ENCODE measurements at places on chromosomes 3 and 15.

DNA sequence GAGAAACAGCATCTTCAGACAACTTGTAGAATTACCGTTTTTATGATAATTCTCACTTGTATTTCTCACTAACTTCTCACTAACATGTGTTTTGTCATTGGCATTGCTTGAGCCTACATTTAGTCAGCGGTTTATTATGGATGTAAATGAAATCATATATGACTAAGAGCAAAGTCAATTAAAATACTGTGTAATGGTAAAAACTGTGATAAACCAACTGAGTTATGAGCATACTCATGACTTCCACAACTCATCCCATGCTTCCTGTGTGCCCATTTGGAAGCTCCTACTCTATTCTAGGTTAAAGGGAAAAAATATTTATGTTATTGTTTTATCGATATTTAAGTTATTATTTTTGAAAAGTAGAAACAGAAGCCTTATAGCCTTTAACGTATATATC lies 12.8 kb downstream of the PXK start:
- DNase-seq, result no peak

DNA sequence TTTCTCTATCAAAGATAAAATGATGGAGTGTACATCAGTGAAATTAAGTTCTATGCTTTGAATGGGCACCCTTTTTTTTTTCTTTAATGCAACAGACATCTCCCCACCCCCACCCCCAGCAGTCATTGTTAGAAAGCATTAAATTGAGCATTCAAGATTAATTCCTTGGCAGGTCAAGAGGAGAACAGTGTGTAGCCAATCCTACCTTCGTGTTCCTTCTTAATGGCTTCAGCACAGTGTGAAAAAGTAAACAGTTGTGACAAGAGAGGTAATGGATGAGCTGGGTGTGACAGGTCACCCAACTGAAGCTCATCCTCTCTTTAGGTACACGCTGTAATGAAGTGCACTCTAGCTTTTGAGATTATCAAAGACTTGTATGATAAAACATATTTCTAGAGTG lies 198.5 kb upstream of the RARB start:
- DNase-seq, result no peak

DNA sequence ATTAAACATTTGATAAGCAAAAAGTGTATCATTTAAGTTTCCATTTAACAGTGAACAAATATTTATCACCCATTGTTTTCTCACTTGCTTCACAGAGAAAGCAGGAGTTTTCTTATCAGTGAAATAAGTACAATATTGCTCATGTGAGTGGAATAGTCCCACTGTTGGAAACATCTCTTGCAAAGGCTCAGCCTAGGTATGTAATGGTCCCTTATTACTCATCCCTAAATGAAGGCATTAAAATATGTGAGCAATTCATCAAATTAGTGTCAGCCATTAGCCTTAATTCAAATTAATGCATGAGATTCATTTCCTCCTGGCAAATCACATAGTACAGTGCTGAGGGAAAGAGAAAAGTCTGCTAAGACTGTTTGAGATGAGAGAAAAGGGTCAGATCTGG lies 9.6 kb upstream of the FMN1 start:
- DNase-seq, result no peak

GRCh38 chr3:73618461-73618860 lies 6.3 kb downstream of the PDZRN3 start:
- no peak for DNase-seq

DNA sequence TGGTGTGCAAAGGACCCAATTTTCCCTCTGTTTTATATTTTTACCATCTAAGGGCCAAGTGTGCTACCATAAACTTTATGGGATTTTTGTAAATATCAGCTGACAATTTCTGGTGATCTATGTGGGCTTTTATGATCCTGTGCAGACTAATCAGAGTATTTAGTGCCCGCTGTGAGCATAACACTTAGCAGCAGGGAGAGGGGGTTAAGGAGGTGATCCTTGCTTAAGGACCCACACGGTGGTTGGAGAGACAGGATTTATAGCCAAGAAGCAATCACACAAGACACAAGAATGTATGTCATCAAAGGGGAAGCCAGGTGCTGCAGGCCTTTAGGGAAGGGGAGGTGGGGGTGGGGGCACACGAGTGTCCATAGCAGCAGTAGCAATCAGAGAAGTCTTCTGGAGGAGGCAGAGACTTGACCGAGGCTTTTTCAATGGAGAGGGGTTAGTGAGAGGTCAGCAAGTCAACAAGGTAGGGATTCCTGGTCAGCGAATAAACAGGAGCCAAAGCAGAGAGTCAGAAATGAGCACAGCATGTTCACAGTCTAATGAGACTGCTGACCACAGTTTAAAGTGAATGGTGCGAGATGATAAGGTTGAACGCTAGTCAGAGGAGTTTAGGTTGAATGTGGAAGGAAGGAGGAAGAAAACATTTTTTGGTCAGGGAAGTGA lies 4.5 kb upstream of the CACNA1D start:
- no peak for DNase-seq

DNA sequence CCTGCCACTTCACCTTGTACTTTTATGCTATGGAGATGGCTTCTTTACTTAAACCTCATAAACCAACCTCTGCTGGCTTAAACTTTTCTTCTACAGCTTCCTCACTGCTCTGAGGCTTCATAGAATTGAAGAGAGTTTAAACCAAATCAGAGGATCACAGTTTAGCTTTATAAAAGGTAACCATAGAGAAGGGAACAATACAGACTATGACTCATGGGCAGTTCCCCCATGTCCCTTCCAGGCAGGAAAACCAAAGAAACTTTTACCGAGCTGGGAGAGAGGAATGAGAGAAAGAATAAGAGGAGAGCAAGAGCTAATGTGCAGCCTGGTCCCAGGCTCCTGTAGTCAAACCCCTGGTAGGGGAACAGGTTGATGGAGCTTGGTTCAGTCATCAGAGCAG lies 53.9 kb upstream of the NEDD4 start:
- DNase-seq, result no peak

- no peak for DNase-seq
Measured at GRCh38 chr3:156240642-156241041, 120.3 kb downstream of the KCNAB1 start.

GRCh38 chr3:73808862-73809509 lies 184.2 kb upstream of the PDZRN3 start:
- DNase-seq, result no peak

DNA sequence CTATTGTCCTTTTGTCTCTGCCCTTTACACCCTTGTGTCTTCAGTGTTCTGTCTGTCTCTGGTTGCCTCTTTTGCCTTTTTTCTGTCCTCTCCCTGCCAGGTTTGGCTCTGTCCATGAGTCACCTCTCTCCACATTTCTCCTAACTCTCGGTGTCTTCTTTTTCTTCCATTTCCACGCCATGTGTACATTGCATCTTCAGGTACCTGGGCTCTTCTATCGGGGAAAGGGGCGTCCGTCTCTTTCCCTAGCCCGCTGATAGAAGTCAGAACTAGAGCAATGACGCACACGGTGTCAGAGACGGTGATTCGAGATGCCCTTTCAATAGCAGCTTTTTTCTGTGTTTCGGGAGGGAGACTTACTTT lies 641 bp downstream of the OPA1 start:
- no peak for DNase-seq

DNA sequence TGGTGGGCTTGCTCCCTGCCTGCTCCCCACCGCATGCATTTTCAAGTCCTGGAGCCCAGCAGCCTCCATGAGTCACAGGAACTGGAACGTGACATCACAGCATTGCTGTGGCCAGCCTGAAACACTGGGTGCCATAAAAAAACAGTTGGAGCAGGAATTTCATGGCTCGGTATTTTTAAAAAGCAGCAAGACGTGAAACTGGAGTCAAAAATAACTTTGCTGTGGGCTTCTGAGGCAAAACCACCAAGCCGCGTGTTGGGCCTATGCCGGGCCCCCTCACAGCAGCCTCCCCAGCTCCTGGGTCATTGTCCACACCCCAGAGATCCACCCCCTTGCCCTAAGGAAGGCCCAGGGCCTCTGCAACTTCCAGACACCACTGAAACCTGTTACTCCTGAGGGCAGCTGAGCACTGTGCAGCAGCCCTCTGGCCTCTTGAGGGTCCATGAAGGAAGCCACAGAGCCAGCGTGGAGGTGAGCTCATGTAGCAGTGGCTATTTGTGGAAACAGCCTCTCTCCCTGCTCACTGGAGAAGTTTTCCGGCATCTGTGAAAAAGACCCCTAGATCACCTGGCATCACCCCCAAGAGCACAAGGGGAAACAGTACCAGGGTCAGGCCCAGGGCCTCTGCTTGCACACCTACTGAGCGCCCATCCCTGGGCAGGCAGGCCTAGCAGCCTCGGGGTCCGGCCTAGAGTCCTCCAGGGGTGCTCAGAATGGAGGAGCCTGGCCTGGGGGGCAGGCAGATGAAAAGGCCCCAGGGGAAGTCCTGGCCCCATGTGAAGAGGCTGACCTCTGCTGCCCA lies 34.0 kb upstream of the DUSP7 start:
- DNase-seq, result no peak

DNA sequence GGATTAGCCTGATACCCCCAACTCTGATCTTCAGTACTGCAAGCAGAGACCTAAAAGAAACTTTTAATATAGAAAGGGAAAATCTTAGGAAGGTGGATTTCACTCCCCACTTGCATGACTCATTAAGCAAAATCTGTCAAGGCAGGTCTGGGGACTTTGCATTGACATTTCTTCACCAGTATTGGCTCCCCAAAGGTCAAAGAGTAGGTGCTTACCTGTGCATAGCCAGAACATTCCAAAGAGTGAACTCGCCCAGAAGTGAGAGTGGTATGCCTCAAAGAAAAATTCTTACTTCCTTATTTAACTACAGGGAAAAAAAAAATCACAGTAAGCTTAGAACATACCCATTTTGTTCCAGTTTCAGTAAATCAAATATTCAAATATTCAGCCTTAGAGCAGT lies 140.9 kb upstream of the TP63 start:
- no peak for DNase-seq

DNA sequence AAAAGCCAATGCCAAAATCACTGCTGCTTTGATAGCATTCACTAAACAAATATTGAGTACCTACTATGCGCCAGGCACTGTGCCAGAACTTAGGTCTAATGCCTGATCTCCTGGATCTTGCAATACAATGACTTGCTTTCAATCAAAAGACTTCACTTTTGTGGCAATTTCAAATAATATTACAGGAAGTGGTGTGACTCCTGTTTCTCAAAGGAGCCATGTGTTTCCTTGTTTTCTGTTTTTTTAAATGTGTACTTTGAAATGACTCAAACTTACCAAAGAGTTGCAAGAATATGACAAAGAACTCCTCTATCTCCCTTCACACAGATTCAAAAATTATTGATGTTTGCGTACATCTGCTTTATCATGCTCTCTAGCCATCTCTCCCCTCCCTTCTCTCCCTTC lies 18.3 kb downstream of the OSBPL10 start:
- no peak for DNase-seq

DNA sequence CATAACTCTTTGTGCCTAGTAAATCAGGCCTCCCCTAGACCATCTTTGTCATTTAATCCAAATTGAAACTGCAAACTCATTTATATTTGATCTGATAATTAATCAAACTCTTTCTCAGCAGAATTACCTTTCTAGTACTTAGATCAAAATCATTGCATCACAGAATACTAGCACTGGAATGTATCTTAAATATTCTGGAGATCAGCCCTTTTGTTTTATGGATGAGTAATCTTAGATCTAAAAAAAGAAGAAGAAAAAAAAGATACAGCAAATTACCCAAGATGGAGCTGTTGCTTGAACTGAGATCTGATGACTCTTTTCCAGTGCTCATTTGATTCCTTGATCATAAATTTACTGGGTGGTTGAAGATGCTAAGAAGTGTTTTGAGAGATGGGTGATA lies 47.9 kb downstream of the NAALADL2 start:
- DNase-seq, result no peak

DNA sequence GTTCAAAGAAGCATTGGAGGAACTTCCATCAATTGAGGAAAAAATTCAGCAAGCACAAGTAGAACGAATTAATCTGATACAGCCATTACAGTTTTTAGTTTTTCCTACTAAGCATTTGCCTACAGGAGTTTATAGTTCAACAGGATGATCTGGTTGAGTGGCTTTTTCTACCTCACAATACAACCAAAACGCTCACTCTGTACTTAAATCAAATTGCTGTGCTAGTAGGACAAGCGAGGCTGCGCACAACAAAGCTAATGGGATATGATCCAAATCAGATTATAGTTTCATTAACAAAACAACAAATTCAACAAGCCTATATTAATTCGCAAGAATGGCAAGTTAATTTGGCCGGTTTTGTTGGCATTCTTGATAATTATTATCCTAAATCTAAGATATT lies 44.2 kb downstream of the ETFA start:
- no peak for DNase-seq

DNA sequence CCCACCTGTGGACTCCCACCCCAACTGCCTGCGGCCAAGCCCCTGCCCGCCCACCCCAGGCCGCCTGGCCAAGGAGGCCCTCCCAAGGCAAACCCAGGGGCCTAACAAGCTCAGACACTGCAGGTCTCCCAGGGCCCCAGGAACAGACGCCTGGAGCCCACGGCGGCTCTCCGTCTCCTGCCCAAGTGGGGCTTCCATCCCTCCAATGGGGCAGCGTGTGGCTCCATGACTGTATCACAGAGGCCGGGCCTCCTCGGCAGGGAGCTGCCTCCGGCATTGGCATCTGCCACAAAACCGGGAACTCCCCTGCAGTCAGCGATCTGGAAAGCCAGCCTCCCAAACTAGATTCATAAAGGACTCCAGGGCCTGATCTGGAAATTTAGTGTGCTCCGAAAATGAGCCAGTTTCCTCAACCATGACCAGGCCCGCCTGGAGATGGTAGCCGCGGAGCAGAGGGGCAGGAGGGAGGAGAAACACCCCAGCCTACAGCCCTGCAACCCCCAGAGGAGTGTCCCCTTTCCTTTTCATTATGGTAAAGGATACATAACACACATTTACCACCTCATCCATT lies 148.3 kb upstream of the IQSEC1 start:
- DNase-seq, result no peak

DNA sequence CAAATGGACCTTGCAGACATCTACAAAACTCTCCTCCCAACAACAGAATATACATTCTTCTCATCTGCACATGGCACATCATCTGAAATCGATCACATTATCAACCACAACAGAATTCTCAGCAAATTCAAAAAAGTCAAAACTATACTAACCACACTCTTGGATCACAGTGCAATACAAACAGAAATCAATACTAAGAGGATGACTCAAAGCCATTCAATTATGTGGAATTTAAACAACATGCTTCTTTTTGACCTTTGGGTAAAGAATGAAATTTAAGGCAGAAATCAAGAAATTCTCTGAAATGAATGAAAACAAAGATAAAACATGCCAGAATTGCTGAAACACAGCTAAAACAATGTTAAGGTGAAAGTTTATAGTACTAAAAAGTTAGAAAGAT lies 358.1 kb downstream of the NSUN3 start:
- no peak for DNase-seq

GRCh38 chr15:91928675-91929074 lies 75.2 kb downstream of the SLCO3A1 start:
- no peak for DNase-seq

GRCh38 chr3:125054449-125055329 lies 1.1 kb downstream of the HEG1 start:
- no peak for DNase-seq

GRCh38 chr15:83209333-83209732 lies 1.7 kb upstream of the HDGFL3 start:
- no peak for DNase-seq

Data from stimulated activated CD8-positive, alpha-beta memory T cell treated with anti-CD3 and anti-CD28 coated beads, Interleukin-2, amount 100 ng/mL, for 1 hour (primary cell).